ENCODE measurements at places on chromosomes 12 and 14.

- DNase-seq = no peak
These were observed 5.5 kb upstream of the GAS2L3 start for GRCh38 chr12:100567945-100568344.

DNA sequence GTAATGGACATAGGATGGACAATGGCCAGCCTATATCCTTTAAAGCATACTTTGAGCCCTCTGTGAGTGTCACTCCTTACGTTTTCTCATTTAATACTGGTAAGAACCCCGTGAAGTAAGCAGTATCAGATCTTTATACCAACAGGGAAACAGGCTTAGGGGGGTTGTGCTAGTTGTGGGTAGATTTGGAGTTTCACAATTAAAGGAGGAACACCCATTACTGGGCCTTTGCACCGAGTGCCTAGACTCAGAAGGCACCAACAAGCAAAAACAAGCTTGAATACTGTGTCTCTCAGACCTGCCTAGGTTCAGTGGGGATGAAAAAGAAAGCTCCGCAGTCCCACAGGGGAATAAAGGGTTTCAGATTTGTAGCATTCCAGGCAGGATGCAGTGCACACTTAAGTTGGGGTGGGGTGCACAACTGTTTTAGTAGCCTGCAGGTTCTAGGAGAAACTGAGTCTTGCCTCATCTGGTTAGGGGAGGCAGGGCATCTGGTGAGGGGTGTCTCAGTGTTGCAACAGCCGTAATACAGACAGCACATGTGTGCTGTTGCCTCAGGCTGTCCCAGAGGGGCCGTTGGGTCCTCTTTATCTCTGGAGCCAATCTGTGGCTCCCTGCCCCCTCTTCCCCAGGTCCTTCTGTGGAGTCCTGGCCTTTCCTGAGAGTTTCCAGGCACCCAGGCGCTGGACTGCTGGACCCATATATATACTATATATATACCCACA is 51.2 kb downstream of the IRAK3 start:
- no peak for DNase-seq

- DNase-seq = no peak
These were observed 170.5 kb downstream of the NDUFA12 start for GRCh38 chr12:94832780-94833681.

GRCh38 chr12:93964936-93965335 is 183.4 kb upstream of the PLXNC1 start:
- DNase-seq = no peak

DNA sequence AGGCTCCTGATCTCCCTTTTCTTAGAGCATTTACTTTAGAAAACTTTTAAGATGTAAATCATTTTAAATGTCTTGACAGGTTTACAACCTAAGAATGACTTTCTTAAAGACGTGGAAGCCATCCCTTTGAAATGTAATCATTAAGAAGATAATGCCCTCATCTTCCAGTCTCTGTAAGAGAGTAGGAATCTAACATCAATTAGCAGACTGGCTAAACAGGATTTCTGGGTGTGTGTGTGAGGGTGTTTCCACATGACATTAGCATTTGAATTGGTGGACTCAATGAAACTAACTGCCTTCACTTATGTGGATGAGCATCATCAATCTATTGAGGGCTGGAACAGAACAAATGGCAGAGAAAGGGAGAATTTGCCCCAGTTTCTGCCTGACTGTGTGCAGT is 329.5 kb downstream of the RPL10L start:
- no peak for DNase-seq

DNA sequence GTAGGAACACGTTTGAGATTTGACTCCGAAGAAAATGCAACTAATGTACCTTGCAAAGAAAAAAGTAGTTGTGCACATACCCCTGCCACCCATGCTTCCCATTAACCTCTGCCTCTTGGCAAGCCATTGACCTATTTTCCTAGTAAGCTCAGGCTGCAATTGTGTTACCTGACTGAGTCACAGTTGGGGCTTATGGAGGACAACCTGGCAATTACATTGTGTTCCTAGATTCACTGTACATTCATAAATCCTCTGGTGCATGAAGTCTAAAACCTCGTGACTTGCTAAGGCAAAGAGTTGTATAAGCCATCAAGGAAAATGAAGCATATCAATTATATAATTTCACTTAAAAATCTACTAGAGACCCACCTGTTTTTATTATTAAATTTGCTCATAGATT is 62.0 kb upstream of the DUSP6 start:
- DNase-seq = no peak

GRCh38 chr12:53568809-53569557 is 57.2 kb downstream of the ATF7 start:
- no peak for DNase-seq

- DNase-seq = no peak
These were observed 12.7 kb downstream of the BDKRB1 start for GRCh38 chr14:96268431-96269358.

DNA sequence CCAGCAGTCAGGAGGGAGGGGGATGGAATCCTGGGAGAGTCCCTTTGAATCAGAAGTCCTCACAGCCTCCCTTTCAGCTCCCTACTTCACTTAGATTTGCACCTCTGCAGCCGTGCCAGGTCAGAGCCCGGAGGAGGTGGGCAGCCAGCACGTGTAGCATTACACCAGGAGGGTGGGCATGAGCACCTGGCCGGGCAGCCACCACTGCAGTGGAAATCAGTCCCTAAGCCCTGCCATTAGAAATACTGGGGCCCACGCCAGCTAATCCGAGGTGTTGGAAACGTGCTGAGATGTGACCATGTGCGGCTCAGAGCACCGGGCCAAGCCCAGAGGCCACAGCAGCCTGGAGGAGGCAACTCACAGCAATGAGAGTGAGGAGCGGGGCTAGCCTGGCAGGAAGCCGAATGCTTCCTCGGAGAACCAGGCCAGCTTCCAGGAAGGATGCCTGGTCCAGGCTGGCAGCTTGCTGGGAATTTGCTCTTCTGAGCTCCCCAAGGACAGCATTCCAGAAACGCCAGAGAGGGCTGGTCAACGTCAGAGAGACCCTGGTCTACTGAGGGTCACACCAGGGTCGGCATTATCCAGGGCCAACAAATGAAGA is 9.4 kb upstream of the CACNA2D4 start:
- DNase-seq = no peak

- no peak for DNase-seq
These were observed 203.6 kb upstream of the SOX5 start for GRCh38 chr12:24153079-24153478.

- no peak for DNase-seq
These were observed 65.0 kb downstream of the ITPK1 start for GRCh38 chr14:93050761-93051160.

DNA sequence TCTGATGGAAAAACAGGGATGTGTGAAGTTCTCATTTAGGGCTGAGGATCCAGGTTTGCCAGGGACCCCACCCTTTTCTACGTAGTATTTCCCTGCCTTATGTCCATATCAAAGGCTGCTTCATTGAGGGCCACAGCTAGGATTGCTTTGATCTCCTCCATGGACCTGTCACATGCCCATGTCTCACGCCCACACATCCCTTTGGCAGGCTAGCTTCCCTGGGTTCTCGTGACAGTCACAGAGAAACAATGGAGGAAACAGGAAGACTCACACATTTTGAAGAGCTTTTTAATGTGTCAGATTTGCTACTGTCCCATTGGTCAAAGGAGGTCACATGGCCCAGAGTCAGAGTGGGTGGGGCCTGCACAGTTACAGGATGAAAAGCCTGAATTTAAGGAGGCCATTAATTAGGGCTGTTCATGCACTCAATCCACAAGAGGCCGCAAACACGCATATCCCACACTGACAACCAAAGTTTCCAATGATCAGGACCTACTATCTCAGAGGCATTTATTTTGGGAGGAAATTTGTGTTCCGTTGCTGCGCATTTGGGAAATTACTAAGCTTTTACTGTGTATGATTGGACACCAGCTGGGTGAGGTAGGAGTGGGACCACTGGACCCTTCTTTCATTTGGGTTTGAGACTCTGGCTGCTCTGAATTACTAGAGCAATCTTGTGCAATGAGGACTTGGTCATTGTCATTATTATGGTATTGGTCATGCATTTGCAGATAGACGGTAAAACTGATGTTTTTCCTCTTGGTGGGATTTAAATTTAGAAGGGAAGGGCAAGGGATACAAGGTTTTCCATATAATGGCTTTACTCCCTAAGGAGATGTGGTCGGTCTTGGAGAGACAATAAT is 266.2 kb downstream of the KTN1 start:
- no peak for DNase-seq

DNA sequence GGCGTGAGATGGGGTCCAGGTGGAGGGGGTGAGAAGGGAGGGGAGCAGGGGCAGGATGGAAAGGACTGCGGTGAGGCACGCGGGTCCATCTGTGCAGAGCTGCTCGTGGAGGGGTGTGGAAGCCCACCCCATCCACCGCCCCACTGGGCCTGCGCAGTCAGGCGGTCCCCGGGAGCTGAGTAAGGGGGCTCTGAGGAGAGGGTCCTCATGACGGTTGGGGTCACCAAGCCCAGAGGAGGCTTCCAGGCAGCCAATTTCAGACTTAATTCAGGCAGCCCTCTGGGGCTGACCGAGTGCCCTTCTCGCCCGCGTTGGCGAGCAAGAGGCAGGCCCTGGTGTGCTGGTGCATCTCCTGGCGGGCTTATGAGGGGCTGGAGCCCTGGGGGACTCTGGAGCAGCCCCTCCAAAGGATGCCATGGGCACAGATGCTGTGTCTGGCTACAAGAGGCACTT is 115.5 kb downstream of the KIF26A start:
- no peak for DNase-seq

- no peak for DNase-seq
These were observed 111.6 kb upstream of the PZP start for GRCh38 chr12:9319842-9320173.

DNA sequence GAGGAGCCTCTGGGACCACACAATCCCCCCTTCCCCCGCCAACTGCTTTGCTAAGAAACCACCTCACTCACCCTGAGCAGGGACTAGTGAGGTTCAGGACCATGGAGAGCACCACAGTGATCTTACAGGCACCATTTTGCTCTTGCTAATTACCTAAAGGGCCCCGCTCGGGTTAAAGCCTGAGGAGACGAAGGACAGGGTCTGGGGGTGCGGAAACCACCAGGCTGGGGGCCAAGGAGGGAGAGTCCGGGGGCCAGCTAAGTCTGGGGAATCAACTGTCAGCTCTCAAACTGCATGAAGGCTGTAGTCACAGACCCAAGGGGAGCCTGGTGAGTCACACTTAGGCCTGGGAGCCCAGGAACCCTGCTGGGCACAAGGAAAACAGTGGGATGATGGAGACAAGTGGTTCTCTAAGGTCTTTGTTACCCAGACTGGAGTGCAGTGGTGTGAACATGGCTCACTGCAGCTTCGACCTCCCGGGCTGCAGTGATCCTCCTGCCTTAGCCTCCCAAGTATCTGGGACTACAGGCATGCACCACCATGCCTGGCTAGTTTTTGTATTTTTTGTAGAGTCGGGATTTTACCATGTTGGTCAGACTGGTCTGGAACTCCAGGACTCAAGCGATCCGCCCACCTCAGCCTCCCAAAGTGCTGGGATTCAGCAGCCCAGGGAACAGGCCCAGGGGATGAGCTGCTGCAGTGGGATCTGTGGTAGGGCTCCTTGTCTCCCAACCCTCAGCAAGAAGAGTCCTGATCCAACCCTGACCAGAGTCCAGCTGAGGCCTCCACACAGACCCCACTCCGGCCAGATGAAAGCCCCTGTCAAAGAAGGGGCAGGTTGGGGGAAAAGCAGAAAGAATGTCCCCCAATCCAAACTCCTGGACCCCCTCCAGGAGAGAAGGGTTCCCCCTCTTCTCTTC is 98.8 kb downstream of the CALM1 start:
- no peak for DNase-seq

DNA sequence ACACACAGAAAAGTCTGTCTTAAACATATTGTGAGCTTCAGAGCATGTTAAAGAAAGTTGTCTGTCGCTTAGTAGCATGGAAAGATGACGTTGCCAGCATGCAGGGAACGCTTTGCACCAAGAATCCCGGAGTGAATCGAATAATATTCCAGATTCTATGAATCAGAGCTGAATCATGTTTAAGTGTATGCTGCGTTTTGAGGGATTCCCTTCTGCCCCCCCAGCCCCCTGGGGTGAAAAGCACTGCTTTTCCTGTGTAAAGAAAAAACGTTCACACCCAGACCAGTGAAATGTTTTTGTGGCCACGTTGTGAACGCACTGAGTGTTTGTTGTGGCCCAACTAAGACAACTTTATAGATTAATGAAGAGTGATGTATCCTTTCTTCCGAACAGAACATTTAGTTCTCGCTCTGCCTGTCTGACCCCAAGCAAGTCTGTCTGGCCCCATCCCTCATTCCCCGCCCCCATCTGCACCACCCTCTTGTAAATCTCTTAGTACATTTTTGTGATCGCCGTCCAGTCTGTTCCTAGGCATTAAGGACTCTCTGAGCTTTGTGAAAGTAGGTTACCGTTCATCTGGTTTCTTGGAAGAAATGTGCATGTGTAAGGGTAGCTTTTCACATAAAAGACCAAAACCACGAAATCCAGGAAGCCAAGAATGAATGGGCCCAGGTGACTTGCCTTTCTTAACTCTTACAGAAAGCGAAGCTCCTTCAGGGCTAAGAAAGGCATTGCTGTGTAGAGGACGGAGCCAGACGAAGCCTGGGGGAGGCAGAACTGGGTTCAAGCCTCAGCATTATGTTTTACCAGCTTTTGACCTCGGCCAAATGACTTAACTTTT is 103.0 kb downstream of the SAMD4A start:
- no peak for DNase-seq

DNA sequence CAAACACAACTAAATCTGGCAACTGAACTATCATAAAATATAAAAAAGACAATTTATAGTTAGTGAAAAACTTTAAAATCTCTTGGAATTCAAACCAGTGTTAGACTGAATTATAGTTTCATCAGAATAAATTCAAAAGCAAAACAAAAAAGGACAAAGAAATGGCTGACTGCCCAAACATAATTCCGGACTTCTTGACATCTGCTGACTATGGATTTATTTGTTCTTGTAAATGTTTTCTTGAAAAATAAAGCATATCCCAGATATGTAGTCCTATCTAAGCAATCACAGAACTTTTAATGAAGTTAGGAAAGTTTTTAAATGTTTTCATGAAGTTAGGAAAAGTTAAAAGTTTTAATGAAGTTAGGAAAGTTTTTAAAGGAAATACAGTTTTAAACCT is 45.8 kb upstream of the CNTN1 start:
- no peak for DNase-seq
